ENCODE measurements at places on chromosomes 5 and 9.
A peak's percentile ranks its signal among the peaks of the same experiment; 100 is the strongest.

GRCh38 chr5:98187945-98188344, 585.5 kb upstream of the RGMB start:
- no peak for DNase-seq

GRCh38 chr9:91783411-91783810, 166.6 kb downstream of the ROR2 start:
- no peak for DNase-seq

DNA sequence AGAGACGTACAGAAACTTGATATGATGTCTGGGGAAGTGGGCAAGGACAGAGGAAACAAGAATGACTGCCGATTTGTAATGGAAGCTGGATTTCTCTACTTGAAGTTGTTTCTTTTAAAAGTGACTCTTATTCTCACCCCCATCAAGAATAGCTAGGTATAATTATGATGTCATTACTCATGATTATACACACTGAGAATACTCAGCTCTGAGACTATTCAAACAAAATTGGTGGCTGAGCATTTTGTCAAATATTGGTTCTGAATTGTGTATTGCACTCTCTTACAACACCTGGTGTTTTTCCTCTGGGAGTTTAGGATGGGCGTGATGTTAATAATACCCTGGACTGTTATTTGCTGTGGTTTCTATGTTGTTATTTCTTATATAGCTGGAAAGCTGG, 46.3 kb downstream of the MAST4 start:
- no peak for DNase-seq

DNA sequence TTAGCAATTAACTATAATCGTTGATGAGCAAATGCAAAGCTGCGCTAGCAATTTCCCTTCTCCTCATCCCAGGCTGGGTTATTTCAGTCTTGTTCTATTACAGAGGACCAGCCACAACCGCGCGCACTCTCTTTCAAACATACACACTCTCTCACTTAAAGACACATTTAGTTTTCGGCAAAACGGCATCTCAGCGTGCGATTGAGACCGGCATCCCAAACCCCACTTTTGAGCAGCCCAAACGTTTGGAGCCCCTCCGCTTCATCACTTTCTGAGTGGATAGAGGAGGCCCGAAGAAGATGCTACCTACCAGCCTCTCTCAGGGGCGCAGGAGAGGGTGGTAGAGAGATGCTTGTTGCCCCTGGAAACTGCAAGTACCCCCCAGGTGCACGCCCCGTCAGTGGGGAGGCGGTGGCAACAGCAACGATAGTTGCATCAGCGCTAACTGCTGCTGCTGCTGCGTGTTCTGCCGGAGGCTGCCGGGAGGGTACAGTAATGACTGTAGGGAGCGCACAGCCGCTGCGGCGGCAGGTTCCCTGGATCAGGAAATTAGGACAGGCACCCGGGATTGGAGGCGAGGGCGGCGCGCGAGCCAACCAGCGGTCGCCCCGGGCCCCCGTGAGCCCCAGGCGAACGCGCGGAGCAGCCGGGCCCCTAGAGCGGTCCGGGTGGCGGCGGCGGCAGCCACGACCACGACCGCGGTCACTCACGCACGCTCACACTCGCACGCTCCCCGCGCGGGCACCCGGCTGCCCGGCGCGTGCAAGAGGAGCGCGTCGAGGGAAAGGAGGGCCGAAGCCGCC, 467 bp upstream of the VLDLR start:
- peak; percentile 28 for DNase-seq
